ENCODE measurements at places on chromosomes 7 and 10.

DNA sequence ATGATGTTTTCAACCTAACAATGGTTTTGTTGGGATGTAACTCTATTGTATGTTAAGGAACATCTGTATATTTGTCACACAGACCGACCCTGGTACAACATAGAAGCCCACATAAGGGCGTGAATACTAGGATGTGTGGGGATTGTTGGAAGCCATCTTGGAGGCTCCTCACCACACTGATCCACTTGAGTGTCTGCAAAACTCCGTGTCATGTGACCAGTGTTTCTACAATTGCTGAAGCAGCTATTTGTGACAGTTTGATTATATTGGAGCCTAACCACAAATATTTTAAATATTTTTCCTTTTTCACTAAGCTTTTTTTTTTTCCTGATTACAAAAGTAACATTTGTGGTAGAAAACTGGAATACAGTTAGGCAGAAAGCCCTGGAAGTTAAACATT is 27.9 kb downstream of the RALA start:
- DNase-seq: no peak

DNA sequence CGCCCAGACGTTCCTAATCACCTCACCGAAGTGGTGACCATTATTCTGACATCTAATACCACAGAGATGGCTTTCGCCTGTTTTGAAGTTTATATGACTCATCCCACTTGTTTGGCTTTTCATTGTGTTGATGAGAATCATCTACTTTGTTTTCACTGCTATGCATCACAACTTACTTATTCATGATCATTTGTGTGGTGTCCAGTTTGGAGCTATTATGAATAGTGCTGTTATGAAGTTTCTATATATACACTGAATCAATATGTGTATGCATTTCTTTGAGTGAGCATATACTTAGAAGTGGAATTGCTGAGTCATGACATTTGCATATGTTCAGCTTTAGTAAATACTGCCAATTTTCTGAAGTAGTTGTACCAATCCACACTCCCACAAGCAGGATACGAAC is 38.6 kb upstream of the TNKS2 start:
- no peak for DNase-seq

GRCh38 chr7:91569728-91570457 is 305.7 kb downstream of the FZD1 start:
- DNase-seq: no peak

DNA sequence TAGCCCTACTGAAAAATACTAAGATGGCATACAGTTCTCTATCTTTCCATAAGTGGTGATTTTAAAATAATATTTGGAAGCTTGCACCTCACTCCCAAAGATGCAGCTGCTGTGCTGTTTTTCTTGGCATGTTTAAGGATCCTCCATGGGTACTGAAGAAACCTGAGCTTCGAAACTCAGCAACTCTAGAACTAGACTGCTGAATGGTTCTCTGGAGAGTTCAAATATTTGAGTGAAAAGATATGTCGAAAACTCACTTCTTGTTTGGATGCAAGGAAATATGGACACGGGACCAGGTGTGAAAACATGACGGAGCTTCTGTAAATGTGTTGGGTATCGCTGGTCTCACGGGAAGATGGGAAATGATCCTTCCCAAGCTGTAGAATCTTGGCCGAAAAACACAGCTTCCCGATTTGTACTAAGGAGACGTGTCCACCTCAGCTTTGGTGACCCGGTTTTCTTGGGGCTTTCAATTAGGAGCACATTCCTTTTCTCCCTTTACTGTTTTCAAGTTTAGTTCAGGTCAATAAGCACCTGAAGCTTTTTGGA is 543.8 kb upstream of the NRP1 start:
- no peak for DNase-seq

GRCh38 chr7:155001756-155002410 is 1.0 kb downstream of the PAXIP1 start:
- DNase-seq: no peak

- no peak for DNase-seq
These were observed 104.8 kb downstream of the PPP1R3C start for GRCh38 chr10:91528080-91528479.
